NCI-H187 treated with DMSO at 0.1 percent for 48 hours (cell line): ENCODE measurements at places on chromosomes 2 and 18.

- no peak for DNase-seq
These were observed 103.4 kb downstream of the TNS1 start for GRCh38 chr2:217899231-217900009.

GRCh38 chr2:187615364-187615763 lies 61.1 kb upstream of the TFPI start:
- no peak for DNase-seq

GRCh38 chr2:118032169-118033013 lies 18.5 kb upstream of the CCDC93 start:
- DNase-seq = no peak

- DNase-seq = no peak
These were observed 31.2 kb downstream of the ARHGAP25 start for GRCh38 chr2:68765739-68766375.

DNA sequence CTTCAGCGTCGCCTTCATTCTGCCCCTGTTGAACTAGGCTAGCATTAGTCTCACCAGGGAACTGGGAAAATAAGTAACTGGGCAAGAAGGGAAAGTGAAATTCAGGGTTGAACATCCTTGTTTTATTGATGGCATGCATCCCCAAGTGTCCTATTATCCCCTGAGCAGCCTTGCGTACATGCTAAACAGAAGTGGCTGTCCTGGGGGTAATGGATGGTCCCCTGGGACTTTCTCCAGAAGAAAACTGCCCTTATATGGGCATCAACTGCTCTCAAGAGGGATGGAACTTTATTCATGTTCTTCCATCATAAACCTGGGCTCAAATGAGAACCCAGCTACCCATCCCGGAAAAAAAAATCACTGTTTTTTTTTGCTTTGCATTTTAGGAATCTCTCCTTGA lies 11.8 kb upstream of the SMIM21 start:
- DNase-seq = no peak

DNA sequence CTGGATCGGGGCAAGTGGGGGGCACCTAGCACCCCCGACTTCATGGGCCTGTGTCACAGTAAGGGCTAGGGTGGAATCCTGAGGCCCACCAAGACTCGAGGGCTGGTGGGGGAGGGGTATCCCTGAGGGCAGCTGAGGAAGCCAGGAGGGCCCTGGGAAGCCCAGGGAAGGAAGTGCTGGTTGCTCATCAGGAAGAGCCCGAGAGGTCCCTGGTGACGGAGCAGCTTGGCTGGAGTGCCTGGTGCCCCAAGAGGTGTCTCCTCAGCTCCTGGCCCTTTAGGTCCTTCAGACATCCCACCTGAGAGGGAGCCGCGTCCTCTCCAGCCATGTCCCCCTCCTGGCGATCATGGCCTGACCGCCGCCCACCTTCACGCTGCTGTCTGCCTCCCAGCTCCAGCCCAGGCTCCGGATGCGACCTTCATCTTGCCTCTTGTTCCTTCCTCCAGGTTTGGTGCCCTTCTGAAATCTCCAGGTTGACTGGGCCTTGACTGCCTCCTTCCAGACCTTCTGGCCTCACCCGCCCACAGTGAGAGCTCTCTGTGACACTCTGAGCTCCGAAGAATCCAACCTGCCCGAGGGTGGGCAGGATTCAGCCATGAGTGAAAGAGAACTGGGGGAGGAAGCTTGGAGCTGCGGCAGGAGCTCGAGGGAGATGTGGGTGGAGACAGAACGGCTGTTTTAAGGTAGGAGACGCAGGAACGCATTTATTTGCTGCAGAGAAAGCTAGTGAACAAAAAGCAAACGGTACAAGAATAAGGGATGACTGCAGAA lies 42.7 kb upstream of the SEMA4C start:
- DNase-seq = no peak

DNA sequence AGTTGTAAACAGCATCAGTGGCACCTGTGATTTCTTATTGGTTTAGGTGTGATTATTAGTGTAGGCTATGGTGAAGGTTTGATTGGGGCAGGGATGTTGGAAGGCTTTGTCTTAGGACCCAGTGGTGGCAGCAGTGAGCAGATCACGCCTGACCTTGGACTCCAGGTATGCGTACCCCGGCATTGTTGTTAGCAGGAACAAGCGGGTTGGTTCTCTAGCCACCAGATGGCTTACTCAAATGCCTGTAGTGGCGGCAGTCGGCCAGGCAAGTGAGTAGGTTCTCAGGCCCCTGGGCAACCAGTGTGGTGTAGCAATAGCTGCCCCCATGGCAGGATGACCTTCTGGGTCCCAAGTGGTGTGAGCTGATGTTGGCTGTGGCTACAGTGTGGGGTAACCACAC lies 558.3 kb downstream of the KCNJ3 start:
- no peak for DNase-seq

DNA sequence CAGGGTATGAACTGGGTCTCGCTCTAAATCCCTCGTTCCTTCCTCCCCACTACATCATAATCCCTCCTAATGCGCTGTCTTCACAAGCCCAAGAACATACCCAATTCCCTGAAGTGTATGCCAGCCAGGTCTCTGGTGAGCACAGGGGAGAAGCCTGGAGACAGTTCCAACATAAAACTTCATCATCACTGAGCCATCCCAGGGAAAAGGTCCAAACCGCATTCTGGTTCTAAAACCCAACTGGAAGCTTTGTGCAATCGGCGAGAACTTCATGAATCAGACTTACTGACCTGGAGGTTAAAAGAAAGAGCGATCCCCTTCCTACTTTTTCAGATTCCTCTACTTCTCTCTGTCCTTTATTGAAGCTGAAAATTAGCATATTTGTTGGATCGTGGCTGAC lies 132.7 kb downstream of the ALPK2 start:
- DNase-seq = no peak

DNA sequence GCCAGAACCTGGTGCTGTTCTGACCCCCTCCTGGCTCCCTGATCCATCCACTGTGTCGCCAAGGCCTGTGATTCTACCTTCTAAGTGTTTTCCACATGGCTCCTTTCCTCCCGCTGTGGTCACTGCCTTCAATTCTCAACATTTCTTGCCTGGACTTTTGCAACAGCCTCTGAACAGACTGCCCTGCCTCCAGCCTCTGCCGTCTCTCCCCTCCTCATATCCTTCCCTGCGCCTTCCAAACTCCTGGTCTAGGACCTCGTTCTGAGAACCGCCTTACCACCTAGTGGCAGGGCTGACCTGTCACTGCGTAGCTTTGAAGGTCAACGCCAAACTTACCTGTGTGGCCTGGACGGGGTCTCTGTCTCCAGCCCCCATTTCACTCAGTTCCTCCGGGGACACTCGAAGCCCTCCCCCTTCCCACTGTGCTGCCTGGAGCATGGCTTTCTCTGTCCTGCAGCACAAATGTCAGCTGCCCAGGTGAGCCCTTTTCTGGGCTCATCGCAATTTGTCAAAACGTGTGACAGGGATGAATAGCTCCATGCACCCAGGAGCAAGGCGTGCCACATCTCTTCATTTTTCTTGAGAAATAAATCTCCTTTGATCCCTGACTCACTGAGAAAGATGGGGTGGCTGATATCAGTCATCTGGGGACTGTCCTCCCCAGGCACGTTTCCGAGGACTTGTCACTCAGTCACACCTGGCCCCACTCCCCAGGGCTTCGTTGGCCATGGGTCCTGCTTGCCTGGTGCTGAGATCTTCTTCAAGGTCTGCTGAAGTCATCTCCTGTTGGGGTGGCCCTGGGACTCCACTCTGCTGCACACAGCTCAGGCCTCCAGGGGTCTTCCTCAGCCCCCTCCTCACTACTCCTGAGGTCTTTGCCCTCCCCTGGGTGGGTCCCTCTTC lies 46.7 kb downstream of the LDLRAD4 start:
- DNase-seq = no peak

DNA sequence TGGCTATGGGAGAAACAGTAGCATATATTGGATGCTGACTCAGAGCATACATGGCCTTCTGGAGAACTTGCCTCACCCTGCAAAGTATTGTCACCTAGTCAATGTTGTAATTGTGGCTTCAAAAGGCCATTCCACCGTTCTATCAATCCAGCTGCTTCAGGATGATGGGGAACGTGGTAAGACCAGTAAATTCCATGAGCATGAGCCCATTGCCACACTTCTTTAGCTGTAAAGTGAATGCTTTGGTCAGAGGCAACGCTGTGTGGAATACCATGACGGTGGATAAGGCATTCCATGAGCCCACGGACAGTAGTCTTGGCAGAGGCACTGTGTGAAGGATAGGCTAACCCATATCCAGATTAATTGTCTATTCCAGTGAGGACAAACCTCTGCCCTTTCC lies 1300.1 kb upstream of the ACVR2A start:
- DNase-seq = no peak
